ENCODE measurements at places on chromosomes 16 and 17.

GRCh38 chr16:17358846-17359245 is 111.9 kb downstream of the XYLT1 start:
- no peak for DNase-seq

DNA sequence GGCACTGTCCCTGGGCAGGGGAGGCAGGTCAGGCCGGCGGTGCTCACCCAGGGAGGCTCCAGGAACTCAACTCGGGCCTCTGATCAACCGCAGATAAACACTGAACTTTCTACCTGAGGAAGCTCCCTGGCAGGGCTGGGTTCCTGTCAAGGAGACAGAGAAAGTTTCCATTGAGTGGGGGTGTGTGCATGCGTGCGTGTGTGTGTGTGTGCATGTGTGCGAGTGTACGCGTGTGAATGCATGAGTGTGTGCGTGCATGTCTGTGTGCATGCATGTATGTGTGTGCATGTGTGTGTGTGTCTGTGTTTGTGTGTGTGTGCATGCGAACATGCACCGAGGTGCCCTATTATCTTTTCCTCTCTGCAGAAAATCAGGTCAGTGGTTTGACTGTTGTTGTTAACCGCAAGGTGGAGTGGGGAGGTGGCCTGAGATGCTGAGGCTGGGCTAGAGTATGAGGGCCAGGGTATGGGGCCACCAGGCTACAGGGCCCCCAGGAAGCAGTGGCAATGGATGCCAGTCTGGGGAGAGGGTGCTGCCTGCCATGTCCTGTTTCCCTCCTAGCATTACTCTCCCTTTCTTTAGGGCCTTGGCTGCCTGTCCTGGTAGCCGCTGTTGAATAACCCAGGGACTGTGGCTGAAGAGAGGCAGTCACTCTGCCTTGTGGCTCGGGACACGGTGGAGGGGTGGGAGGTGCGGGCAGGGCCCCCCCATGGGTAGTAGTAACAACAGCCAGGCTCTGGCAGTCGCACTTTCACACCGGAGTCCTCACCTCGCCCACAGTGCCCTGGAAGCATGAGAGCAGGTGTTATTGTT is 24.0 kb downstream of the CCR7 start:
- no peak for DNase-seq

DNA sequence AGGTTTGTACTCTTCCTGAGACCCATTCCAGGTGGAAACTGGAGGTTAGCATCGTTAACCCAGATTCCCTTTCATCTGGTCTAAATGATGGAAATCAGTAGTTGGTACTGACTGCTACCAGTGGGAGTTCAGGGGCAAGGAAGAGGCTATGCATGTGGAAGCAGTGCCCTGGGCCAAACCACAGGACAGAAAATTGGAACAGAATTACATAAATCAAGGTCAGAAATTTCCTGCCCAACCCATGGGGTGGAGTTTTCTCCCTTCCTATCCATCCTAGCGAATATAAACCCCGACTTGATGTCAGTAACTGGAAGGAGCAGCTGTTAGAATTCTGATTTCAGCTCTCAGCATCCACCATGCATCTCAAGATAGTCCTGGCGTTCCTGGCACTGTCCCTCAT is at the start of gene AOC2:
Gene AOC2, plus strand, starts transcription at position 310 of the 400 bp plus-strand sequence. Its CDS starts 47 bp downstream, at position 357.
- DNase-seq = no peak

GRCh38 chr17:56217921-56218320 is 64.6 kb downstream of the ANKFN1 start:
- DNase-seq = no peak

GRCh38 chr17:75752802-75753513 is 12.0 kb downstream of the GALK1 start:
- DNase-seq = no peak

Data from ascending aorta (tissue), 2 donors.